Stimulated activated CD8-positive, alpha-beta memory T cell treated with anti-CD3 and anti-CD28 coated beads, Interleukin-4, amount 100 ng/mL, for 48 hours (primary cell): ENCODE measurements at places on chromosomes 4 and X.

- peak; percentile 45 for DNase-seq
Observed at GRCh38 chrX:130120321-130120731, 10.0 kb upstream of the ELF4 start.

DNA sequence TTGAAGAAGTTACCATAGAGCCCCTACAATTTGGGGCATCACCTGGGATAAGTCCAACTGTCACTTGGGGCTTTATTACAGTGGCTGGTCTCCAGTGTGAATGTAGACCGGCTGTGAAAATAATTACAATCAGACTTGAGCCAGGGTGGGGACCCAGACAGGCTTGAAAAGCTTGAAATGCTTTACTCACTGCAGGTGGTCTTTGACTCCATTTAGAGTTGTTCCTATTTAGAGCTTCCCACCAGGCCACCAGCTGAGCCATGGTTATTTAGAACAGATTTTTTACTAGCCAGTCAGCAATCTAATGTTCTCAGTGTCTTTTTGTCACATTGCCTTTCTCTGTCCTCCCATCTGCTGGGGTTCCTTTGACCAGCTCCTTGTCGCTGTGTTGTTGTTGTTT lies 5.7 kb downstream of the ARHGAP10 start:
- DNase-seq = no peak

DNA sequence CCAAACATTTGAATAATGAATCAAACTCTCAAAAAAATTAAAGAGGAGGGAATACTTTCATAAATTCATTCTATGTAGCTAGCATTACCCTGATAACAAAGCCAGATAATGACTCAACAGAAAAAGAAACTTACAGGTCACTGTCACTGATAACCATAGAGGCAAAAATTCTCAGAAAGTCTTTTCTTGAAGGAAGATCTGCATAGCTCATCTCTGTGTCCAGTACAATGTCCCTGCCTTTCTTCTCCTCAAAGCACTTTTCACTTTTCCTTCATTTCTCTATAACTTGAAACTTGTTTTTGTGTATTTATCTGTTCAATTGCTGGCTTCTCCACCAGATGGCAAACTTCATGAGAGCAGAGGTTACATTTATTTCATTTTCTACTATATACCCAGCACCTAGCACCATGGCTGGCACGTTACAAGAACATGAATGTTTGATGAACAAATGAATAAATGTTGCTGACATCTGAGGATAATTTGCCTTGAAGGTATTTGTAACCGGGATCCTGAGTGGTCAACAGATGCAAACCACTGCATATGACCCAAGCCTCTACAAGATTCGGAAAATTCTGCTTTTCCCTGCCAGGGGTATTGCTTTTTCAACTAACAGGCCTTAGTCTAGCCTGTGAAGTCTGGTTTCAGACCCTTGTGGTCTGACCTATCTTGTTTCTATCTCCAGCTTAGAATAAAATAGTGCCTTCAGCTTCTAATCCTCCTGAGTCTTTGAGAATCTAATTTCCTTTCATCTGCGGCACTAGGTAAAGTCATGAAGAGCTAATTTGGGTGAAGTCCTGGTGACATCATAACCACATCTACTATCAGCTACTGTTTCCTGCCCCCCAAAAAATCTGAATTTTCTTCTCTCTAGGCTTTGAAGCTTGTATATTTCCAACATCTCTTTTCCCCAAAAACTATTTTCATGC lies 52.5 kb upstream of the ANTXR2 start:
- no peak for DNase-seq

DNA sequence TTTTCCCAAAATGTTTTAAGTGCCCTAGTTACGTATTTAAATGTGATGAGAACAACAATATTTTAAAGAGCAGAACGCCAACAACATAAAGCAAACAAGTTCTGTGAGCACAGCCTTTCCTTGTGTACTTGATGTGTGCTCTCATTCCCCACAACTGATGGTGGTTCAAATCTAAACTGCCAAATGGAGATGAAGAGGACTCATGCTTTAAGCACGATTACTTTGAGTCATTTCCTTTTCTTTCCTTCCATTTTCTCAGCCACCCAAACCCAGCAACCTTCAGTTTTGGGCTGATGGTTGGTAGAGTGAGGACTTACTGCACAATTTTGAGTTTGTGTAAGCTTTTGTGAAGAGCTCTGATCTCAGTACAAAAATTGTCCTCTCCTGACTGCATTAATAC lies 1.7 kb downstream of the NSD2 start:
- peak; percentile 43 for DNase-seq

DNA sequence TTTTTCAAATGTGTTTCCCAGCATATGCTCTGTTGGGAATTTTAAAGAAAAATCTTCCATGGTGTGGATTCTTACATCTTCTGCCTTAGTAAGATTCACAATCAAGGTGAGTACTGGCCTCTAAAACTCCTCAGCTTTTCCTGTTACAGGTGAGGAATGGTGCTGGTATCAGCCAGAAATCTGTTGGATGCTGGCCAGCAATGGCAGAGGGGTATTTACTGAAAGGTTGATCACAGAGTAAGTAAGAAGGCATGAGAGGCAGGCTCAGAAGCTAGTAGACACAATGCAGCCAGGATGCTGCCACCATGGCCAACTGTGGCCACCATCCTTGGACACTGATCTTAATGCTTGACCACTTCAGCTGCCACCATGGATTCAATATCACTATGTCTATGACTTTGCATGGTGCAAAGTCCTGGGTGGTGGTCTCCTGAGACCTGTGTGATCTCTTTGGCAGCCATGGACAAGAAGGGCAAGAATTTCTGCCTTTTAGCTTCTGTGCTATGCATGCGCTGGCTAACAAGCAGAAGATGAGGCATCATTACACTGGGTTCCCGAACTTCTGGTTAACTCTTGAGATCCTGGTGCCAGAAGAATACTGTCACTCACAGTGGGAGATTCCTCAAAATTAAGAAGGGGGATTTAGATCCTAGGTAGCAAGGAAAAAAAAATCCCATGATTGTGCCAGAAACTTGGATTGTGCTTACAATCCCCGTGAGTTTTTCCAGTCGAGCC lies 60.2 kb downstream of the CHRNA9 start:
- no peak for DNase-seq
